ENCODE measurements at places on chromosomes 1 and 21.

GRCh38 chr1:24286246-24287010, 32.7 kb upstream of the GRHL3 start:
- no peak for DNase-seq

DNA sequence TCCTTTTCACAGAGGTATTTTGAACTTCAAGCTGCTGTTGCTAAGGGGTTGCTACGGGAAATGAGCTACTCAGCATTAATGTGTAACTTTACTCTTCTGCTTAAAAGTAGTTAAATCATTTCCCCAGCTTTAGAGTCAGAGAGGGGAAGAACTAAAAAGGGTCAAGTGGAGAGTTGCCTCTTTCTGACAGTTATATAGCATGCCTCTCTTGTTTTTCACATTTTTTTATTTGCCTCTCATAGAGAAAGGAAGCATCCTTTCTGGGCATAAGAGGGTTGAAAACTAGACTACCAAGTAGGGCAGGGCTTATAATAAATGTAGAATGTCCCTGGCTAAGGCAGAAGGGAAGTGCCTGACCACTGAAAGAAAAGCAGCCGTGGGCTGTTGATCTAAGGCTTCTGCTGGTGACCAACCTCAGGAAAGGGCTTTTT, 10.1 kb upstream of the ELAVL4 start:
- no peak for DNase-seq

- DNase-seq: no peak
Measured at GRCh38 chr21:29193901-29194300, 63.5 kb downstream of the MAP3K7CL start.

- no peak for DNase-seq
Measured at GRCh38 chr1:170498876-170499275, 33.1 kb upstream of the GORAB start.

DNA sequence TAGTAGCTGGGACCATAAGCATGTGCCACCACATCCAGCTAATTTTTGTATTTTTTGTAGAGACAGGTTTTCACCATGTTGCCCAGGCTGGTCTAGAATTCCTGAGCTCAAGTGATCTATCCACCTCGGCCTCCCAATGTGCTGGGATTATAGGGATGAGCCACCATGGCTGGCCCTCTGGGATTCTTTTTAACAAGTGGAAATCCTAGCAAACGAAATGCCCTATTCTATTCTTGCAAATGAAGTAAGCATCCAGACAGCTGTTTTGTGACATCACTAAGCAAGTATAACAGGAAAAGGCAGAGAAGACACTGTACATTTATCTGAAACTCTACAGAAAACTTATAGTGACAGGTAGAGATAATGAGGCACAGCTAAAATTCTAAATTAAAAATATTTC, 86.4 kb downstream of the DDAH1 start:
- DNase-seq: no peak

DNA sequence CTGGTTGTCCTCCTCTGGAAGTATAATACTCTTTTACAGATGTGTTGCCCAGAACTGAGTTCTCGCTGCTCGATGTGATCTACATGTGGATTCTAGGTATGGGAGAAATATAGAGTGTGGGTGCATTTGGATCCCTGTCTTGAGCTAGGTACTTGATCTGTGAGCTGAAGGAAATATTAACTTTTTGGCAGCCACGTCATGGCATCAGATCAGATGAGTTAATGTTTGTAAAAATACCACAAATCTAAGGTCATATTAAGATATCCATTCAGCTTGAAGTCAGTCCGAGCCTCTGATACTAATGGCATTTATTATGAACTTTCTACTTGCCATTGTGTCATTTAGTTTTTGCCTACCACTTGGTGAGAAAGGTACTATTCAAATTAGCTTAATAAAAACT, 24.6 kb downstream of the MAPKAPK2 start:
- DNase-seq: no peak

DNA sequence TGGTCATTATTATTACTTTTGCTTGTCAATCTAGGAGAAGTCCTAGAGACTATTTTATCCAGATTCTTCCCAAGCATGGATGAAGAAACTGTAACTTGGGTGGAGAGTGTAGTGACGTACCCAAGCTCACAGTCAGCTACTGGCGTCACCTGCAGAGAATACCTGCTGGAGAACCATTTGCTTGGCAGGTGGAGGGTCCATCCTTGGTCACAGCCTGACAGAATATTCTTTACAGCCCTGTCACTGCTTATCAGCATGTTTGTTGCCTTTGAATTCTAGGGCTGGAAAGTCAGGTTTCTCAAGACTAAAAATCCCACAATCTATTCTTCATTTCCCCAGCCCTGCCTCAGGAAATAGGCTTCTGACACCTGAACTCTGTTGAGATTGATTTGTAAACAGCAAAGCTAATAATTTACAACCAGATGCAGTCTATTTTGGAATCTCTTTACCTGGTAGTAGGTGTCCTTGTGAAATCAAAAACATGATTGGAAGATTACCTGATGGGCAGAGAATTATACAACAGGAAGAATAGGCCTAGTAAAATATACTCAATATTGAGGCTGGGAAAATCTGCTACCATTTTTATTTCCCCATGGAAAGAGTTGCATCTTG, 100.4 kb upstream of the ZNF644 start:
- no peak for DNase-seq

- no peak for DNase-seq
Measured at GRCh38 chr1:89607586-89608318, 25.2 kb upstream of the LRRC8C start.

- no peak for DNase-seq
Measured at GRCh38 chr21:42006765-42007164, 3.4 kb downstream of the ZBTB21 start.

DNA sequence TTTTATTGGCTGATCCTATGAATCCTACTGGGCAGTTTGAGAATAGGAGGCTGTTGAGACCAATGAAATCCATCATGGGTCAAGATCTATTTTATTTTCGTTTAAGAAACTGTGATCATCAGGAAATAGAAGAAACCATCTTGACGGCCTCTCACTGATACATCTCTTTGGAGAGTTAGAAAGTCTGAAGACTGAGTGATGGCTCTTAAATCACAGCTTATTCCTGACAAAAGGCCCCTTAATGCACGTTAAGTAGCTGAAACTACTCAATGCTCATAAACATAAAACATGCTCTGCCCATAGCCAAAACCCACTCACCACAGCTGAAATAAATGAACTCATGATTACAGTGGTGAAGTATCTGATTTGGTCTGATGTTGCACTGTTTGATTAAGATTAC, 784.5 kb upstream of the NEGR1 start:
- no peak for DNase-seq

- DNase-seq: no peak
Measured at GRCh38 chr1:83626603-83627002, 372.3 kb downstream of the TTLL7 start.

DNA sequence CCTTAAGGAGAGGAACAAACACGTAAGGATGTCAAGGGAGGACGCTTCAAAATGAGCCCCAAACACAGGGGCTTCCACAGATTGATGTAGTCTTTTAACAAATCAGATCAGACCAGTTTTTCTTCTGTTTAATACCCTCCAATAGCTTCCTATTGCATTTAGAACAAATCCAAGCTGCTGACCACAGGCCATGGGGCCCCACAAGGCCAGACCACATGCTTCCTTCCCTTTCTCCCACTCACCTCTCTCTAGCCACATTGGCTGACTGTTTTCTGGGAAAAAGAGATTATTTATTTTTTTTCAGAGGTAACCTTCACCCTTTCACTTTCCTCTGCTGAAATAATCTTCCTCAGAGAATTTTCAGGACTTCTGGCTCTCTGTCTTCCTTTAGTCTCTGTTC, 380.6 kb downstream of the SIPA1L2 start:
- DNase-seq: no peak

Measured in amygdala (tissue), 56 donors.